OCI-LY7 (cell line): ENCODE measurements at places on chromosomes 7 and 10. TPM values are rescaled to one million over a fixed set of nuclear protein-coding genes. Genes with fewer than 3 reads are reported as not detected.

The EBF3 gene
- not detected in 2 replicates for total RNA-seq

The PPP3CB gene
- total RNA-seq: 43.1 and 45.3 TPM in 2 replicates

The LRRC17 gene
- total RNA-seq: not detected in 2 replicates

The FAM171A1 gene
- total RNA-seq: not detected in 2 replicates

The ACSM6 gene
- total RNA-seq: not detected in 2 replicates

The NSMCE4A gene
- total RNA-seq: 69.5 and 77.7 TPM in 2 replicates
